Keratinocyte (primary cell): ENCODE measurements at places on chromosomes 2 and 18. TPM values are rescaled to one million over a fixed set of nuclear protein-coding genes. Genes with fewer than 3 reads are reported as not detected.

The MYO1B gene
- polyA plus RNA-seq = 178 to 277 TPM (median 204 TPM) in 3 replicates

The SNORC gene
- polyA plus RNA-seq = 0.66 to 1.3 TPM (median 0.83 TPM) in 3 replicates

The CROCC2 gene
- not detected in 3 replicates for polyA plus RNA-seq

The CCDC102B gene
- polyA plus RNA-seq = 0.25 to 0.82 TPM (median 0.60 TPM) in 3 replicates

The ITGB6 gene
- polyA plus RNA-seq = 174 to 197 TPM (median 183 TPM) in 3 replicates

The MYCN gene
- polyA plus RNA-seq = 0.18 TPM in 1 of 3 replicates, not detected in the others

The FARP2 gene
- 34.8 to 40.0 TPM (median 39.3 TPM) in 3 replicates for polyA plus RNA-seq

The DNAJC5G gene
- polyA plus RNA-seq = not detected in 3 replicates

The DUSP2 gene
- 0.79 to 2.1 TPM (median 1.2 TPM) in 3 replicates for polyA plus RNA-seq

The RAB6C gene
- 0.02 TPM in 1 of 3 replicates, not detected in the others for polyA plus RNA-seq

The MLPH gene
- 0.67 to 1.8 TPM (median 1.0 TPM) in 3 replicates for polyA plus RNA-seq

DNA sequence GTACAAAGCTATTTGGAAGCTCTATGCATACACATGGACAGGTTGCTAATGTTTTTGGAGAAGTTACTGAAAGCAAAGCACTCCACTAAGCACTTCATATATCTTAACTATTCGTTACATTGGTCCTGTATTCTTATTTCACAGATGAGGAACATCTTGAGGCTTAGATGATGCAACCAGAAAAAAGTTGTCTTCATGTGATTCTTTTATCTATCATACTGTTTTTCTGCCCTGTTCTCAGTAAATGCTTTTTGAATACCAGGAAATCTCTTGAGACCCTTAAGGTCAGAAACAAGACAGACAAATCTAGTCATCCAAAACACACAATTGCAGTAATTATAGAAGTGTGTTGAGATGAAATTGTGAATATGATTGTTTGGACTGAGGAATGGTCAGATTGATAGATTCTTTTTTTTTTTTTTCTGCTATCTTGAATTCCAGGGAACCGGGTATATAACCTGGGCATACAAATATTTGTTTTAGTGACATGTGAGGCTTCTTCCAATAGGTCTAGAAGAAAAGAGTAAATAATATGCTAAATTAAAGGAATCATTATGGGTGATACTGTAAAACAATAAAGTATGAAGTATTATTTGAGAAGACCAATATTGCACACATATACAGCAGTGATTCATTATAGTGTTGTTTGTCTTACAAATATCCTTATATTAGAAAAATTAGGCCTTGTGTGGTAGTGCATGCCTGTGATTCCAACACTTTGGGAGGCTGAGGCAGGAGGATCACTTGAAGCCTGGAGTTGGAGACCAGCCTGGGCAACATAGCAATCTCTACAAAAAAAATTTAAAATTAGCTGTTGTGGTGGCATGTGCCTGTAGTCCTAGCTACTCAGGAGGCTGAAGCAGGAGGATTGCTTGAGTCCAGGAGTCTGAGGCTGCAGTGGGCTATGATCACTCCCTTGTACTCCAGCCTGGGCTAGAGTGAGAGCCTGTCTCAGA lies 33.7 kb downstream of the EHBP1 start:
- DNase-seq = no peak

- DNase-seq = peak; percentile 82
Measured at GRCh38 chr2:20509770-20510490, 63.1 kb downstream of the RHOB start.

- no peak for DNase-seq
Measured at GRCh38 chr2:194491409-194492115, 1165.5 kb upstream of the SLC39A10 start.

DNA sequence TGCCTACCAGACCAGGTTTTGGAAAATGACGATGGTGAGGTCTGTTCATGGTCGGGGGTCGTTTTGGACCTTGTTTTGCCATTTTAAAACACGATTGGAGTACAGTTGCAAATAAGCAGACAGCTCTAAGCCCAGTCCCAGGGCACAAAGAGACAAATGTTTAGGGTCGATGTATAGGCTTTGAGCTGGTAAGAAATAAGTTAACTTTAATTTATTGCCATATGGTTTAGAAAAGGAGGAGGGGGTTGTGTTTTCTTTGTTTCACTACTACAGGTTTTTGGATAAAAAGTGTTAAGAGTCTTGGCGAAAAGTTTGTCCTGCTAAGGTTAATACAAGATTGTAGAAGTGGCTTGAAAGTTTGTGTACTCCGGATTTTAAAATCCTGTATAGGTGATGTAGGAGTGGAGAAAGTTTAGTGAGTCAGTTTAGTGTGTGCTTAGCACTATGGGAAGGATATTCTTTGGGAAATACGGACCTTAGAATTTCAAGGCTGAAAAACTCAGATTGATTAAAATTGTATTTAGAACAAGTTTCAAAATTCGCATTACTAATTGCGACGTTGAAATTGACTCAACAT lies 1.3 kb downstream of the KCMF1 start:
- DNase-seq = no peak

- DNase-seq = no peak
Measured at GRCh38 chr2:60422826-60423483, 130.5 kb downstream of the BCL11A start.

GRCh38 chr18:56298935-56299334 lies 339.5 kb downstream of the TXNL1 start:
- DNase-seq = no peak

DNA sequence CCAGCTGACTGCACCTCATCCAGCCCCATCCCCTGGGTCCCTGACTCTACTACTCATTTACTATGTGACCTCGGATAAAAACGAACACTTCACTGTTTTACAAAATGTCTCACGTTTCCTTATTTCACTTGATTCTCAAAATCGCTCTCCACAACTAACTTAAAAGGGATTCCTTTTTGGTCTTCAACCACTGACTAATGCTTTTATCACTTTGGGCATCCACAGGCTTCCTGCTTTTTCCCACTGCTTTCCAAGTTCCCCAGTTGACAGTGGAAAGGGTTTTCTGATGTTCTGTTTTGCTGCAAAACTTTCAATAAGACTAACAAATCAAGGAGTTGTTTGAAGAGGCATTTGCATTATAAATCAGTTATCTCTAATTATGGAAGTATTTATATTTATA lies 24.1 kb downstream of the EIF2AK3 start:
- no peak for DNase-seq

GRCh38 chr18:69705987-69706386 lies 241.7 kb downstream of the CD226 start:
- no peak for DNase-seq

GRCh38 chr18:68662754-68663153 lies 52.2 kb downstream of the TMX3 start:
- no peak for DNase-seq

DNA sequence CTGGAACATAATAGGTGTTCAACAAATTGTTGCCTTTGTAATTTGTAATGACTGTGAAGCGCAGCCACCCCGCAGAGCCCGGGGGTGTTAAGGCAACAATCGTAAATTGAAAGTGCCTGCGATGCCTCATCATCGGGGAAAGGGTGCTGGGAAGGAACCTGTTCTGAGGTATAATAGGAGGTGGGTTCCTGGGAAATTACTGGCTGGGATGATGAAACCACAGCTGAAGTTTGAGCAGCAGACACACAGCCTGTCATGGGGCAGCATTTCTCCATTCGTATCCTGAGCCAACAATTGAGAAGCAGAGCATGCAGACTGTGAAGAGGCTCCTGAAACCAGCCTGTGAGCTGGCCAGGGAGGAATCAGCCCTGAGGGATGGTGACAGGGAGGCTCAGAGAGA lies 404.0 kb upstream of the MYT1L start:
- DNase-seq = no peak

DNA sequence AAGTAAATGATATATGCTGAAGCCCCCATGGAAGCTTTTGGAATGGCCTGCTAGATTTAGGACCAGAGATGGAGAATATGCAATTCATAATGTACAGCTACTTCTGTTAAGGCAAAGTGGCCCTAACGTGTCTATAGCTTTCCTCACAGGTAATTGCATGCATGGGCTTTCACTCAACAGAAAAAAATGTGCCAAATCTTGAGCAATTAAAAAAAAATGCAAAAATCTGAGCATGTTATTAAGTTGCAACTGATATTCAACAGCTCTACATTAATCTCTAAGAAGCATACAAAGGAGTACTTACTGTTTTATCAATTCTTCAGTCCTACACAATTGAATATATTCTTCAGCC lies 79.6 kb downstream of the EFEMP1 start:
- DNase-seq = no peak

GRCh38 chr2:11163439-11164317 lies 8.4 kb downstream of the SLC66A3 start:
- no peak for DNase-seq

GRCh38 chr18:74739926-74740325 lies 142.3 kb downstream of the ZNF407 start:
- no peak for DNase-seq

- DNase-seq = peak; percentile 98
Measured at GRCh38 chr2:172196768-172197431, 94.2 kb upstream of the DLX2 start.

DNA sequence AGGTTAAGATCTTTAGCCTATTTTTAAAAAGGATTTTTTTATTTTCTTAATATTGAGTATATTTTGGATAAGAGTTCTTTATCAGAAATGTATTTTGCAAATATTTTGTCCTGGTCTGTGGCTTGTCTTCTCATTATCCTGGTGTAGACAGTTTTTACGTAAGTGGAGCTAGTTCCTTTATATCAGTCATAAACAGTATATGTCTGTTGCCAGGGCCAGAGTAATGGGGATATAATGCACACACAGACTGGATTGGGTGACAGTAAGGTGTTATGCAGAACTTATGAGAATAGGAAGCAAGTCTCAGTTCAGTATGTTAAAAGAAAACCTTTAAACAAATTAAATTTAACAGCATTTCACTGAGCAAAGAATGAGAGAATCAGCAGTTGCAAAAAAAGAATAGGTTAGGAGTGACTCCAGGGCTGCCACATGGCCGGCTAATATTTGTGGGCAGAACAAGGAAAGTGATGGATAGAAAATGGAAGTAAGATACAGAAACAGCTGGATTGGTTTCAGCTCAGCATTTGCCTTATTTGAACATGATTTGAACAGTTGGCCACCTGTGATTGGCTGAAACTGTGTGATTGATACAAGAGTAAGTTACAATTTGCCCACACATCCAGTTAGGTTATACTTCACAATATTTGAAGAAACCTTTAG lies 61.1 kb upstream of the ZNG1B start:
- DNase-seq = no peak

DNA sequence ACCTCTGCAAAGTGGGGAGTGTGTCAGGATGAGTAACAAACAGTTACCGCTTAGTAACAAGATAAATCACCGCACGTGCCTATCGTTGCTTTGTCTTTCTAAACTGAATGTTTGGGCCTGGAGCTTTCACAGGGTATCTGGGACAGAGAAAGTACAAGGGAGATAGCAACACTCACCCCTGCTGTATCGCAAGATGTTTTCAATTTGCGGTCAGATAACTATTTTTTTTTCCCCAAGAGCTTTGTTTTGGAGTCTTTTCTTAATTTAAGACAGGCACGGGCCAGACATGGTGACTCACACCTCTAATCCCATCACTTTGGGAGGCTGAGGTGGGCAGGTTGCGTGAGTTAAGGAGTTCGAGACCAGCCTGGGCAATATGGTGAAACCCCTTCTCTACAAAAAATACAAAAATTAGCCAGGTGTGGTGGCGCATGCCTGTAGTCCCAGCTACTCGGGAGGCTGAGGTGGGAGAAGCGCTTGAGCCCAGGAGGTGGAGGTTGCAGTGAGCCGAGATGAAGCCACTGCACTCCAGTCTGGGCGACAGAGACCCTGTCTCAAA lies 146.6 kb downstream of the GBX2 start:
- DNase-seq = no peak
